ENCODE measurements at places on chromosomes 3 and 15.

DNA sequence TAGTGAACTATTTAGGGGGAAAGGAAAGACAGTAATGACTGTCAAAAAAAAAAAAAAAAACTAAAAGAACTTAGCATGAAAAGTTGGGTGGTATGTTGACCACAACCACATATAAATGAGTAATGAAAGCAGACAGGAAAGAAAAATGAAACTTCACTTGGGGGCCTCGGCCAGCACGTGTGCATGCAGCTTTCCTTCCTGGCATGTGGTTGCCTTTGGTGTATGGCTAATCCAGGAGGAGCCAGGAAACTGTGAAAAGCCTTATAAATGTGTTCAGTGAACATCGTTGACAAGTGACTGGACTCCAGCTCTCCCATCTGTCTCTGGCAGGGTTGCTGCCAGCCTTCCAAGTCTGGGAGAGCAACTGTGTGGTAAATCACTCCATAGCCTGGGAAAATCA, 195.1 kb downstream of the DTWD1 start:
- DNase-seq: no peak

GRCh38 chr3:22507709-22508108, 695.4 kb upstream of the UBE2E2 start:
- DNase-seq: no peak

DNA sequence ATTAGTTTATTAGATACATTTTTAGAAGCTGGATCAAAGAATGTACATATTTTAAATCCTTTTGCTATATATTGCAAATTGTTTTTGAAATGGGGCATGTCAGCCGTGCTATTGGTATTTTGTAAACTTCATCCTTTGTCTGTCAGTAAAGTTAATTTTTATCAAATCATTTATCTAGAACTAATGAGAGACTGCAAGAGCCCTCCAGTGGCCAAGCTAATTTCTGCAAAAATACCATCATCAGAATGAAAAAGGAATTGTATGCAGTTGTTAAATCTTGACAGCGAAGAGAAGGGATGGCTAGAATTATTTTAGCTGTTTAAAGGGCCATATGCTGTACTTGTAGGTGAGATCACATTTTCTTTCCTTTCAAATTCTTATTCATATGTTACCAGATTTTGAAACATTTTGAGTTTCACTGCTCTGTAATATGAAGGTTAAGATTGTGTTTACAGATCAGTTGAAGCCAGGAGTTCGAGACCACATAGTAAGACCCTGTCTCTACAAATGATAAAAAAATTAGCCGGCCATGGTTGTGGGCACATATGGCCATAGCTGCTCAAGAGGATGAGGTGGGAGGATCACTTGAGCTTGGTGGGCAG, 8.1 kb upstream of the CLDN11 start:
- no peak for DNase-seq

DNA sequence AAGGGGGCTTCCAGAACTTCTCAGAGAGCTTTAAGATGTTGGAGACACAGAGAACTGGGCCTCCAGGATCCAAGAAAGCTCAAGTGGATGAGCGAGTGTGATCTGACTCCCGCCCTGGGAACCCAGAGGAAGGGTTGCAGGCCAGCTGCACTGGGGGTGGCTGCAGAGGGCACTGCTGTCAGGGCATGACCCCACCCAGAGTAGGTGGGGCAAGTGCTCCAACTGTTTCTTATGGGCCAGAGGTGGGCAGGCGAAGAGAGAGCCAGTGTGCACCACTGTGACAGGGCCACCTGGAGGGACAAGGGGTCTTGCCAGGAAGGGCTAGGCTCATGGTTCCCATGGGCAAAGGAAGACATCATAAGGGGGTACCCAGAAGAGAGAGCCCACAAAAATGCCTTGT, 48.8 kb downstream of the EXOG start:
- DNase-seq: no peak

- DNase-seq: no peak
Measured at GRCh38 chr3:115165701-115166100, 18.6 kb upstream of the ZBTB20 start.

DNA sequence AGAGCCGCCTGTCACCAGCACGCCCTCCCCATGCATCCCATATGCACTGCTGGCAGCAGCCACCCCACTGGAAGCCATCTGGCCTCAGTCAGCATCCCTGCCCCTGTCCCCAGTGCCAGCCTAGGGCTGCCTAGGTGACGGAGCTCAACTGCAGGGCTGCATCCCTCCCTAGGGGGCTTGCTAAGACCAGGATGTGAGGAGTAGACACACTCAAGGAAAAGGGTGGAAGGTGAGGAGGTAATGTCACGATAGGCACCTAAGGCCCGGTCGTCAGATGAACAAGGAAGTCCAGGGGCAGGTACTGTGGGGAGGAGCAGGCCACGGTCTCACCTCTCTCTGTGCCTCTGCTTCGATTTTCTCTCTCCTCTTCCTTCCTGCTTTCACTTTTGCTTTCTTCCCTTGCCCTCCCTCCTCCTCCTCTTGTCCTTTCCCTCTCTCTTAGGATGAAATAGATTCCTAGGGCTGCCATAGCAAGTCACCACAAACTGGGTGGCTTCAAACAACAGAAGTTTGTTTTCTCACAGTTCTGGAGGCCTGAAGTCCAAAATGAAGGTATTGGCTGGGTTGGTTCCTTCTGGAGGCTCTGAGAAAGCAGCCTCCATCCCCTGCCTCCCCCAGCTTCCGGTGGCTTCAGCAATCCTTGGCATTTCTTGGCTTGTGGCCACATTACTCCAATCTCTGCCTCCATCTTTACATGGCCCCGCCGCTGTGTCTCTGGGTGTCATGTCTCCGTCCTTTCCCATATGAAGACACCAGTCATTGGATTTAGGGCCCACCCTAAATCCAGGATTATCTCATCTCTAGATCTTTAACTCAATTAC, 298.3 kb downstream of the SHQ1 start:
- DNase-seq: no peak

GRCh38 chr3:182618085-182618732, 175.1 kb upstream of the ATP11B start:
- DNase-seq: no peak

GRCh38 chr3:180048840-180049239, 12.1 kb upstream of the PEX5L start:
- DNase-seq: no peak

DNA sequence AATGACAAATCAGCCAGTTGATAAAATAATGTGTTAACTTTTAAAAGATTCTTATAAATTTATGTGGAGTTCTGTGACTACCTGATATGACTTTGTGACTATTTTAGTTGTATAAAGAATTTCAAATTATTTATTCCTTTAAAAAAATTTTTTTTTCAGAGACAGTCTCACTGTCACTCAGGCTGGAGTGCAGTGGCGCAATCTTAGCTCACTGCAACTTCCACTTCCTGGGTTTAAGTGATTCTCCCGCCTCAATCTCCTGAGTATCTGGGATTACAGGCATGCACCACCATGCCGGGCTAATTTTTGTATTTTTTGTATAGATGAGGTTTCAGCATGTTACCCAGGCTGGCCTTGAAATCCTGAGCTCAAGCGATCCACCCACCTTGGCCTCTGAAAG, 48.5 kb downstream of the MBNL1 start:
- DNase-seq: no peak

DNA sequence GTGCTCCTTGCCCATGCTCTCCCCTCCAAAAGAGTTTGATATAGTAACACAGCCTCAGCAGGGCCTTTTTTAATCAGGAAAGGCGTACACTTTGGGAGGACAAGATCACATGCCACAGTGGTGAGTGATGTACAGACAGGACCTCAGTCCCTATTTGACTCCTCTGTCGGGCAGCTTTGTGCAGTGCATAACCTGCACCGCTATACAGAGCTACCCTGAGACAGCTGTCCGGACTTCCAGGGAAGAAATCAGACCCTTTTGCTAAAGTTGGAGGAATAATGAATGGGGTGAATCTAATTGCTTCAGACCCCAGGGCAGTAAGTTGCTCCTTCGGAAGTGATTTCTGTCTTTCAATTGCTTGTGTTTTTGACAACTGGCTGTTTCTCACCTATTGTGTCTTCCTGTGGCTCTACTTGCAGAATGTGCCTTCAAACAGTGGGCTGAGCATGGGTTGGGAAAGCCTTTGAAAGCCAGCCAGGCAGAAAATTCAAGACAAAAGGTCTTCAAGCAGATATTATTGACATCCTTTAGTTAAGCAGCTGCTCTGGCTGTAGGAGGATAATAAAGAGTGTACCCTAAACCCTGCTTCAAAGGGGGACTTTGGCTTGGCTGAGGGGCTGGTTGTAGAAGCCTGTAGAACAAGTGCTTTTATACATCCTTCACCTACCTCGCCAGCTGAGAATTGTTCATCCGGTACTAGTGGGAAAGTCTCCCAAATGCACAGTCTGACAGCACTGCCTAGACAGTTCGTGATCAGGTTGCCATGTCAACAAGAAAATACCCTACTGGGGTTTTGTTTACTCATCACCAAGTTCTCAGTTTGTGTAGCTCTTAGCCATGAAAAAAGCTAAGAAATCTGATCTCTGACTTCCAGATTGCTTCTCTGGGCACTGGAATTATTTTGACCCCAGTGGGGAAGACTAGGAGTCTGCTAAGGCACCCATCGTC, 35.1 kb downstream of the SNTN start:
- DNase-seq: no peak

DNA sequence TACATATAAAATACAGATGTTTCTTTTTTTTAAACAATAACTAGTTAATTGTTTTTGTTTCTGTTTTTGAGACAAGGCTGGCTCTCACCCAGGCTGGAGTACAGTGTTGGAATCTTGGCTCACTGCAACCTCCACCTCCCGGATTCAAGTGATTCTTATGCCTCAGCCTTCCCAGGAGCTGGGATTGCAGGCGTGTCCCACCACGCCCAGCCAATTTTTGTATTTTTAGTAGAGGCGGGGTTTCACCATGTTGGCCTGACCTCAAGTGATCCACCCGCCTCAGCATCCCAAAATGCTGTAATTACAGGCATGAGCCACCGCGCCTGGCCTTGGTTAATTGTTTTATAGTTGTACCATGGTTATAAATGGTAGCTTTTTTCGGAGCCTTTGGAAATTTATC, 72.3 kb downstream of the PIAS1 start:
- no peak for DNase-seq

DNA sequence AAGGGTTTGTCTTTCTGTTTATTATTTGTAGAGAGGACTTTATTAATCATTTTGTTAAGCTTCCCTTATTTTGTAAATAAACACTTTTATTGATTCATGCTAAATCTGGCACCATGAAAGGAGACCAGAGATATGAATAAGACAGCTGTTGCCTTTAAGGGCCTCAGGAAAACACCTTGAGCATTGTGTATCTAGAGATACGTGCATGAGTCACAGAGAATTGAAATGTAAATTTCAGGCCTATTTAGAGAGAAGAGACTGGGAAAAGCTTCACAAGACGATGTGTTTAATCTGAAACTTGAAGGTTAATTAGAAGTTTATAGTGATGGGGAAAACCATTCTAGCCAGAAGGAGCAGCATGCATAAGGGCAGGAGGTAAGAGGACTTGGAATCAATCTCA, 28.6 kb upstream of the UTS2B start:
- DNase-seq: no peak

GRCh38 chr3:98733812-98734281, 29.3 kb upstream of the ST3GAL6 start:
- DNase-seq: peak; percentile 63

- no peak for DNase-seq
Measured at GRCh38 chr3:29686889-29687592, 406.2 kb downstream of the RBMS3 start.

DNA sequence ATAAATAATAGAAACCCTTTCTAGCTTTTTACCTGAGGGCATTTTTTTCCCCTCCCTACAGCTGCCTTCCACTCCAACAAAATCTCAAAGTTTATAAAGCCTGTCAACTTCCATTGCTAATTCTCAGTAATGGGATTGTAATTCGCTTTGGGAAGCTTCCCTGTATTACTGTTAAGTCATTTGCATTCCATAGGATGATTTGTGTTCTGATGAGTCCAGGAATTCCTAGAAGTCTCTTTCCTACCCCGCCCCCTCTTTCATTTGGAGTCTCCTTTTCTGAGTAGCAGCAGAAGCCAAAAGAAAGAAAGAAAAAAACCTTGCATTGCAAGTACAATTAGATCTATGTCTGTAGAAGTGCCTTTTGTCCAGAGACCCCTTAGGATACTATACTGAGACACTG, 1033.3 kb downstream of the IGSF11 start:
- no peak for DNase-seq

DNA sequence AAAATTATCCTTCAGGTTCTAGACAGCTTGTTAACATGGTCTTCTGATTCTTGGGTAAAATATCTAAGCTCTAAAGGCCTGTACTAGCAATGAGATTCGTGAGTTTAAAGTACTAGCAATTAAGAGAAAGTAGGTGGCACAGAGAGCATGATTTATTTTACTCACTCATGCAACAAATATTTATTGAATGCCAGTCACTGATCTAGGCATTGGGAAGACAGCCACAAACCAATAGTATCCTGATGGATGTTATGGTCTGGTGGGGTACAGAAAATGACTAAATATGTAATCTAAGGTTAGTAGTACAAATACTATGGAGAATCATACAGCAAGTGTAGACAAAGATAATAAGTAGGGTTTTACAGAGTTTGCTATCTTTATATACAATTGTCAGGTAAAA, 751.3 kb downstream of the ZNF385D start:
- no peak for DNase-seq

- no peak for DNase-seq
Measured at GRCh38 chr3:4834403-4834866, 144.8 kb upstream of the BHLHE40 start.

GRCh38 chr15:96020133-96020532, 310.4 kb upstream of the NR2F2 start:
- DNase-seq: no peak

GRCh38 chr3:125112981-125113380, 57.2 kb upstream of the HEG1 start:
- no peak for DNase-seq

DNA sequence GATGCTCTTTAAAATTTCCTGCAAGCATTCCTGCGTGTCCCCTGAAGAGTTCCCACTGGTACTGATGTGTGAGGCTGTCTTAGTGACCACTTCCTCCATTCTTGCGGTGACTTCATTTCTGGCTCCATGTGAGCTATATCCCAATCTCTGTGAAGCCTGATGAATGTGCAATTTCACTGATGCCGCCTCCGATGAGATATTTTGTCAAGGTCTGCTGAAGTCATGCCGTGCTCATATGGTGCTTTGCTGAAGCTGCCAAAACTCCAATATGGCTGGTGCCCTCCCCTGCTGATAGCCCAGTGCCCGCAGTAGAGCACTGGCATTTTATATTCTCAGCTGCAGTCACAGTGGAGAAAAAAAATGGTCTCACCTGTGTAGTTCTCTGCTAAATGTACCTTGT, 271.5 kb downstream of the EFHB start:
- no peak for DNase-seq

DNA sequence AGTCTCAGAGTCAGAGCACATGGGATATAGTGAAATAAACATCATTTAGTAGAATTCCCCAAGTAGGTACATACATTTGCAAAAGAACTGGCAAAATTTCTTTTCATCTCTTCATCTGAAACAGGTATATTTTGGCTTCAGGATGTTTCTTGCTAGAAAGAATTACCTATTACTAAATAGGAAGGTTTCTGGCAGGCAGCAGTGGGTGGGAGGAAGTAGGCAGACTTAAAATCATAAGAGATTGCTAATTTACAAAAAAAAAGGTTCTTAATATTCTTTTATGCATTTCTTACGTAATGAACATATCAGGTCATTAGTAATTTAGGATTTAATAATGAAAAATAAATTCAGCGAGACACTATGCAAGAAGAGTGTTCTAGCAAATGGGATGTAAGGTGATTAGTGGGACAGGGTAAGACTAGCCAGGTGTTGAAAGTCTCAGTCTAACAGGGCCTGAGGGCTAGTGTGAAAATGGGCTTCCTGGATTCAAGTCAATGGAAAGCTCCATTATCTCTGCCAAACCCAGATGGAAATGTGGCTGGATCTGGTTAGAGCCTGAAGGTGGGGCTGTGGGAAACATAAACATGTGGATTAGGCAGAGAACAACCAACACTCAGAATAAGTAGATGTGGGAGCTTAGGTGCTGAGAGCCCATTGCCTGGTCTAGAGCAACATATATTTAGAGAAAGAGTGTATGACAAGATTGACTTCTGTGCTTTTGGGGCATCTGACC, 127.4 kb upstream of the FEZF2 start:
- no peak for DNase-seq
